Mesothelial cell of epicardium (in vitro differentiated cells): ENCODE measurements at places on chromosomes 6 and 20. TPM values are rescaled to one million over a fixed set of nuclear protein-coding genes. Genes with fewer than 3 reads are reported as not detected.

DNA sequence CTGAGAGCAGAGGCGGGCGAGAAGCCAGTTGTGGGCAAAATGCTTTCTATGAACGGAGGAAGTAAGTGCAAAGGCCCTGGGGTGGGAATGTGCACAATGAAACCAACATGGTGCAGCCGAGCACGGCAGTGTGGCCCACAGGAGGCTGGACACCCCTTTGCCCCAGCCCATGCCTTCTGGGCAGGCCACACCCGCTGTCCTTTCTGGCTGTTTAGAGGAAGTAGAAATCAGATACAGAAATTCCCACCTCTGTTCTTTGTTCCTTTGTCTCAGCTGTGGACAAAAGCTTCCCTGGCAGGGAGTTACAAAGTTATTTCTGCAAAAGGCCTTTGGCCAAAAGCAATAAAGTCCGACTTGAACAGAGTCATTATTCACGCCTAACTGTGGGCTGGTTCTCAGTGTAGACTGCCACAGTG, 11.9 kb downstream of the SULF2 start:
- no peaks in the 10 kb centered on the region for H3K27me3 ChIP-seq
- DNase-seq: no peak
- H3K27ac ChIP-seq: no peak overlapping the region

GRCh38 chr6:53426667-53427270, 78.0 kb upstream of the ELOVL5 start:
- H3K4me3 ChIP-seq: no peak overlapping the region
- no peak overlapping the region for H3K27ac ChIP-seq
- no peaks in the 10 kb centered on the region for H3K4me1 ChIP-seq
- H3K36me3 ChIP-seq: no peaks in the 10 kb centered on the region
- no peaks in the 10 kb centered on the region for H3K27me3 ChIP-seq

Gene TFAP2A
- total RNA-seq: 62.4 to 63.5 TPM (median 63.4 TPM) in 3 replicates

Gene TNFRSF21
- 23.8 to 25.0 TPM (median 24.2 TPM) in 3 replicates for total RNA-seq

GRCh38 chr6:37565267-37566110, 65.8 kb upstream of the CCDC167 start:
- peak; percentile 34 for DNase-seq
- peaks cover 4% of the 10 kb centered on the region for H3K27me3 ChIP-seq
- no peaks in the 10 kb centered on the region for H3K36me3 ChIP-seq
- H3K27ac ChIP-seq: peak overlapping the region; percentile 71
- H3K4me1 ChIP-seq: peaks cover 26% of the 10 kb centered on the region

Gene HFE
- total RNA-seq: 7.0 to 8.3 TPM (median 8.3 TPM) in 3 replicates
